NCI-H187 treated with DMSO at 0.1 percent for 48 hours (cell line): ENCODE measurements at places on chromosomes 1 and 21.

GRCh38 chr1:45305231-45305630 lies 21.5 kb upstream of the HPDL start:
- DNase-seq = no peak

DNA sequence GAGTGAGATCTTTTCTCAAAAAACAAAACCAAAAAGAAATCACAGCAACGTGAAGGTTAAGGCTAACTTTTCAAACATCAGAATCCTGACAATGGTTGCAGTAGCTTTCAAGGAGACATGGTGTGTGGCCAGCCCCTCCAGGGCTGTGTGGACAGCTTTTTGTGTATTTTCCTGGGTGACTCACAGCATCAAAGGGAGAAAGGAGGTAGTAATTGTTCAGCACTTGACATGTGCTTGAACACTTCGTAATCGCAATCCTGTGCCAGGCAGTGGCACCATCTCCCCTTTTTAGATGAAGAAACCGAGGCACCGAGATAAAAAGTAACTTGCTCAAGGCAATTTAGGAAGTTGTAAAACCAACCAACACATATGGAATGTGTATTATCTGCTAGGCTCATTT lies 10.3 kb downstream of the NBL1 start:
- no peak for DNase-seq

- DNase-seq = no peak
Measured at GRCh38 chr1:18516473-18516872, 35.7 kb downstream of the KLHDC7A start.

GRCh38 chr1:107451715-107452114 lies 310.9 kb downstream of the NTNG1 start:
- DNase-seq = no peak

DNA sequence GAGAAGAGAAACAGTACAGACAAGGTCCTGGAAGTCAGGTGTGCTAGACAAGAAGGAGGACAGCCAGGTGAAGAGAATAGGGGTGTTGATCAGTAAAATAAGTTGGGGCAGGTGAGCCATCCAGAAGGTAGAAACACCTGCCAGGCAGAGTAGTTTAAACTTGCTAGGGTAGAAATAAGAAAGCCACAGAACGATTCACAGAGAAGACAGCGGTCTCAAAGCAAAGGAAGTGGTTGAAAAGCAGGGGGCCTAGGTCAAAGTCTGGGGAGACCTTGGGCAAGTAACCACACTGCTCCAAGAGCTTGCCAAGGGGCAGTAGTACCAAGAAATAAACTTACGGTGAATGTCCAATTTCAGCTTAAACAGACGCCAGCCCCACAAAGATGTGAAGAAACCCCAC lies 116.6 kb upstream of the PROX1 start:
- no peak for DNase-seq

GRCh38 chr1:154726896-154727753 lies 119.1 kb upstream of the ADAR start:
- no peak for DNase-seq

DNA sequence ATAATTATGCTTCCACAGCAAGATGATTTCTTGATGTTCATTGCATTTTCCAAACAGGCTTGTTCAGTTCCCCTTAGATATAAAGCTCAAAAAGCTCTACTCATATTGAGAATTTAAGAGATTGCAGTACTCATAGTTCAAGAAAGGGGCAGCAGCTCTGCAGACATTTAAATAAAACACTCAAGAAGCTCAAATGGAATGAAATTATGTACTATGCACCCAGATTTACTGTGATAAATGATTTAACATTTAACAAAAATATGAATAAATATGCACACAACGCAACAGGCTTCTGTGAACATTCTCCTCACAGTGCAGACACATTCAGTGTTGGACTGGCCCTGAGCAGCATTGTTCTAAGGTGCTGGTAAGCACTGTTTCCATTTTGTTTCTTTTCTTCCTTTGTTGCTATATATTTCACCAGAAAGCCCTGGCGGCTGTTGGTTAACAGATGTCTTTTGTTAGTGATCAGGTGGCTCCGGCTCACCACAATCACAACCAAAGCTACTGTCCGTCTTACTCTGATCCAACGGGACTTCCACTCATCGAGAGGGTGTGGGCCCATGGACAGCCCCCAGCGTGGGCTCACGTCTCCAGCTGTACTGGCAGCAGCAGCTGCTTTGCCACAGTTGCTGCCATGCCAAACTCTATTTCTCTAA lies 1440.3 kb downstream of the NCAM2 start:
- no peak for DNase-seq

- DNase-seq = peak; percentile 9
Measured at GRCh38 chr1:45205011-45205909, 1.1 kb downstream of the ZSWIM5 start.

DNA sequence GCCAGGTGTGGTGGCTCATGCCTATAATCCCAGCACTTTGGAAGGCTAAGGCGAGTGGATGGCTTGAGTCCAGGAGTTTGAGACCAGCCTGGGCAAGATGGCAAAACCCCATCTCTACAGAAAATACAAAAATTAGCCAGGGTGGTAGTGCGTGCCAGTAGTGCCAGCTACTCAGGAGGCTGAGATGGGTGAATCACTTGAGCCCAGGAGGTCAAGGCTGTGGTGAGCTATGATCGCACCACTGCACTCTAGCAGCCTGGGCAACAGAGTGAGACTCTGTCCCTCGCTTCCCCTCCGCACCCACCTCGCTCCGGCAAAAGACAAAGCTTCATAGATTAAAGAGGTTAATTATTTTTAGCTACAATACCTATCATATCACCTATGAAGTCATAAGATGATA lies 100.0 kb downstream of the HHAT start:
- DNase-seq = no peak

DNA sequence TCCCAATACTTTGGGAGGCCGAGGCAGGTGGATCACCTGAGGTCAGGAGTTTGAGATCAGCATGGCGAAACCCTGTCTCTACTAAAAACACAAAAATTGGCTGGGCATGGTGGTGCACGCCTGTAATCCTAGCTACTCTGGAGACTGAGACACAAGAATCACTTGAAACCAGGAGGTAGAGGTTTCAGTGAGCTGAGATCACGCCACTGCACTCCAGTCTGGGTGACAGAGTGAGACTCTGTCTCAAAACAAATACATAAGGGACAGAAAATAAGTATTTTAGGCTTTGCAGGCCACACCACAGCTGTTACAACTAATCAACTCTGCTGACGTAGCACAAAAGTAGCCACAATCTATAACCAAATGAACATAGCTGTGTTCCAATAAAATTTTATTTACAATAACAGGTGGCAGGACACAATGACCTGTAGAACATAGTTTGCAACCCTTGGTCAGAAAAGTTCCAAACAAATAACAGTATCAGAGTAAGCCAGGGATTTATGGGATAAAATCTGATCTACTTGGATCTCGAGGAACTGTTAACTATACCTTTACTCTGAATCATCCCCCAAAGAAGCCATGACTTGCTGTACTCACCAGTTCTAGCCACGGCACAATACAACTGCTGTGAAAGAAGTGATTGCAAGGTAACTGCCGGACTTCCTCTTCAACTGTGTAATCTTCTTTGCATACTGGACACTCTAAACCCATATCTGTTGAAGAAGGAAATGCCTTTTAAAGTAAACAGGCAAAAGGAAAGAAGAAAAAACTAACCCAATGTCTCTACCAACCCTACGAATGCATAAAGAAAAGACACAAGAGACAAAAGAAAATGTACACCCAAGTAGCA lies 28.3 kb downstream of the CD160 start:
- DNase-seq = no peak

DNA sequence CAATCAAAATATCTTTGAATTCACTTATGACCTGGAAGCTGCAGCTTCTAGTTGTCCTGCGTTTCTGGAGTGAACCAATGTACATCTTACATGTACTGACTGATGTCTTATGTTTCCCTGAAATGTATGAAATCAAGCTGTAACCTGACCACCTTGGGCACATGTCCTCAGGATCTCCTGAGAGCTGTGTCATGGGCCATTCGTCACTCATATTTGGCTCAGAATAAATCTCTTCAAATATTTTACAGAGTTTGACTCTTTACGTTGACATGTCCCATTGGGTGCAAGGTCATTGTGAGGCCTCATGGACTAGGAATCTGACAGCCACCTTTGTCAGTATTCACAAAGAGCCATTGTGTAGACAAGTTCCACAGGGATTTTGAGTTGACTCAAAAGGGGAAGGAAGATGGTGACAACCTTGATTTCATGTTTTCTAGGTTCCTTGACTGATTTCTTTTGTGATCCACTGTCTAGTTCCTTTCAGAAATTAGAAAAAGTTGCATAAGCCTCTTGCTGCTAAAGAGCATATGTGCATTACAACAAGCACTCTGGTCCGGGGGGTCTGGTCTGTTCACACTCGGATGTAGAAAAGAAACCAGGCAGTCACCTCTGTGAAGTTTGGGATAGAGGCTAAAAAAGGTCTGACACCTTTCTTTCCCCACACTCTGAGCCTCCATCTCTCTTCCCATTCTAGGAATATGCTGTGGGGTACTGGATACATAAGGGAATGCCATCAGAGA lies 10.7 kb downstream of the CHI3L2 start:
- DNase-seq = no peak

- no peak for DNase-seq
Measured at GRCh38 chr1:39701049-39701439, 9.8 kb upstream of the HPCAL4 start.

DNA sequence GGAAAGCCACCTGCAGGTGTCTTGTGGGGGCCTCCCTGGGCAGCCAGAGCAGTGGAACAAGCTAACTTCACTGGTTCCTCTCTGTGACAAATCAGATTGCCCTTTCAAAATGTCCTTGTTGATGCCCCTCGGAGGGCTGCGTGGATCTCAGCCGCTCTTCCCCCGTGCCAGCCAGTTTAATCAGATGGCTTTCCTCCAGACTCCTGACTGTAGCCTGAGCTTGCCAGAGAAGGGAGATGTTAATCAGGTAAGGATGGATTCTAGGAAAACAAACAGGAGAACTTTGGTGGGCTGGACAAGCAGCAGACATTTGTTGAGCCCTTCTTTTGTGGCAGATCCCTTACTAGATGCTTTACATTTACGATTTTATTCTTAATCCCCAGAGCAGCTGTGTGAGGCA lies 88.2 kb downstream of the DMRTA2 start:
- no peak for DNase-seq

DNA sequence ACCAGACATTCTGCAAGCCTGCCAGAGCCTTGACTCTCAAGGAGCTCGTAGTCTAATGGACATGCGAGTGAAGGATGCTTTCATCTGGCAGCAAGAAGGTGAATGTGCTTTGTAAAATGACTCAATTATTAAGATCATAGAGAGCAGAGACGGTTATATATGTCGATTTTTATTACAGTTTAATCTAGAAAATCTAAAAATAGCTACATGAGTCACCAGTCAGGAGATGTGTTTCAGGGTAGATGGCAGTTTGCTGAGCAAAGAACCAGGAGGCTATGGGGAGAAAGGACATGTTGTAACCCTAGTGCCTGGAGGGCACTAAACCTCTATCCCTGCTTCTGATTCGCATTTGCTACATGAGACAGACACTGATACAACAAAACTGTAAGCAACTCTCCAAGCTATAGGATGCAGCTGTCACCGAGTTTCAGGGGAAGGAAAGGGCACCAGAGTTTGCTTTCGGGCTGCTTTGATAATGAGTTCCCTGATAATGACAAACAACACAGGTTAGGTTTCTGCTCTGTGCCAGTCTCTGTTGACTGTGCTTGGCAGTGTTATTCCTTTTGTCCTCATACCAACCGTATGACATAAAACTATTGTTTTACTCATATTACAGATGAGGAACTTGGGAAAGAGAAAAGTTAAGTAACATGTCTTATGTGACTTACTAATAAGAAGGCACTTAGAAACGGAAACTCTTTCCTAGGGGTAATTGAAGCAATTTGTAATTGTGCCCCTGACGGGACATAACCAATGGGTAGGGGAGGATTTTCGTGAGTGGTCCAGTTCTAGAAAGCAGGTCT lies 43.2 kb downstream of the C1orf198 start:
- DNase-seq = no peak

GRCh38 chr1:167114725-167115124 lies 20.9 kb downstream of the STYXL2 start:
- DNase-seq = no peak

GRCh38 chr21:31198575-31198974 lies 145.5 kb downstream of the TIAM1 start:
- peak; percentile 10 for DNase-seq

DNA sequence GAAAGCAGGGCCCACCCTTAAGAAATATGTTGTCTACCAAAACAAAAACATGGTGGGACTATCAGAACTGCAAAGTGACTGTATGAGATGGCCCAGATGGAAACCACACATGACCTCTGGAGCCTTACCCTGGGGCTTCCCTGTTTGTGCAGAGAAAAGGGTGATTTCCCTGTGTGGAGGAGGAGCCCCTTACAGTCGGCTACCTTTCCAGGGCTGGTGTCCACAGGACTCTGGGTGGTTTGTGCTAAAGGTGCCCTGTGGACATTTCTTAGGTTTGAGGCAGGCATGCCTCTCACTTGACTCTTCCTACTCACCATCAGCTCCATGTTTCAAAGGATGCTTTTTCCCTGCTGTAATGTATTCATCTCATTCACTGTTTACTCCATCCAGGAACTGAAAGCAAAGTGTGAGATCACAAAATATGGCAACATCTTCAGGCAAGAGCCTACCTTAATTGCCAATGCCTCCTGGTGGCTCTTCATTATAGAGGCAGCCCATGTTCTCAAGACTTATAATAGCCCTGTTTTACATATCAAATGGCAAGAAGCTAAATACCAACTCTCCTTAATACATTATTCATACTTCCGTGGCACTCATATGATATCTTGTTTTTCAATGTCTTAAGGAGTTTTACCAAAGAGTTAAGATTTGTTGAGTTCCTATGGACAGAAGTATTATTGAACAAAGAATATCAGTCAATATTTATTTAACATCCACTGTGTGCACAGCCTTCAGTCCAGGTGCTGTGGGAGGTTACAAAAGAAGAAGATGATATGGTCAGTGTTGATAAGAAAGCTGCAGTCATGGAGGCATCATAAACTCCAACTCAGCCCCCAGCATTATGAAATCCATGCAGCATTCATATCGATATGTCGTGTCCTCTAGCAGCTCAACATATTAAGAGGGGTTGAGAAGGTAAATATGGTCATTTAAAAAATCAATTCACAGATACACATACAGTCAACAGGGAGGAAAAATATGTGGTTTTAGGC lies 15.5 kb upstream of the TFF3 start:
- no peak for DNase-seq

DNA sequence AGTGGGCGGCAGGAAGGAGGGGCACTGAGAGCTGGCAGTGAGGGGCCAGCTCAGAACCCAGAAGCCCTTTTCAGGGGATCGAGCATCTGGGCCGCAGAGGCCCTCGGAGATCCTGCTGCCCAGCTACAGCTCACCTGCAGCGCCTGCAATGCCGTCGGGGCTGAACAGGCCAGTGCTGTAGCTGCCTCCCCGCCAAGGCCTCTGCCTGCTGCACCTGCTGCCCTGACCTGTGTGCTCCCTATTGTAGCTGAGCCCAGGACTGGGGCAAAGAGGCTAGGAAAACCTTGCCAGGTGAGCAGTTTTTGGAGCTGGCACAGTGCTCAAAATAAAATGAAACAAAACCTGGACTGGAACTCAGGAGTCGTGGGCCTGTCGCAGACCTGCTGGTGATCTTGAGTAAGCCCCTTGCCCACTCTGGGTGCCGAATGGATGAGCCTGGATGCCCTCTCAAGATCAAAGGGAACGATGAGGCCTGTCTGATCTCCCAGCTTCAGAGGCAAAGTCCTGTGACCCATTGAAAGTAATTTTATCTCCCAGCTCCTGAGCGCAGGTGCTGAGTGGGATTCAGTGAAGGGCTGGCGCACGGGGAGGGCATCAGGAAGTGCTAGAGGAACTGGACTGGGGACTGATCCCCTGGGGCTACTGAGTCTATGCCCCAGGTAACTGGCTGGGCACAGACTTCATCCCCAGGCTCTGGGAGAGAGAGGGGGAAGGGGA lies 154.6 kb downstream of the FOXD2 start:
- no peak for DNase-seq
